ENCODE measurements at places on chromosomes 5 and 9.

GRCh38 chr9:70488098-70488792 lies 73.8 kb upstream of the KLF9 start:
- DNase-seq = no peak

DNA sequence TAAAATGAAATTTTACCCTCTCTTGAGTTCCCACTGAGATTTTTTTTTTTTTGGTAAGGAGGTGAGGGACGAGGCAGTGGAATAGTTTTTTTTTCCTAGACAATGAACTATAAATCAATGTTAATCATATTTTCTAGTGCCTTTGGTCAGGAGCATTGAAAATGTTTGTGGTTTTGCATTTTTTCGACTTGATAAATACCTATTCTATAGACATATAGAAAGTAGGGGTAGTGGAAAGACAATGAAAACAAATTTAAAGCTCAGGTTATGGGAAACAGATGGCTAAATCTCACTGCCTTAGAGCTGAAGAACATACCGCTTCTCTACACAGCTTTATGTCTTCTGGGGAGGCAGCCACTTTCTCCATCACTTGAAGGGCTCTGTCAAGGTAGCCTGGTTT lies 94.3 kb downstream of the MRPS27 start:
- DNase-seq = no peak

- DNase-seq = no peak
These were observed 91.0 kb upstream of the ALDH1B1 start for GRCh38 chr9:38301376-38302106.

- DNase-seq = peak; percentile 82
These were observed 48.8 kb downstream of the KCNIP1 start for GRCh38 chr5:170552621-170553115.

DNA sequence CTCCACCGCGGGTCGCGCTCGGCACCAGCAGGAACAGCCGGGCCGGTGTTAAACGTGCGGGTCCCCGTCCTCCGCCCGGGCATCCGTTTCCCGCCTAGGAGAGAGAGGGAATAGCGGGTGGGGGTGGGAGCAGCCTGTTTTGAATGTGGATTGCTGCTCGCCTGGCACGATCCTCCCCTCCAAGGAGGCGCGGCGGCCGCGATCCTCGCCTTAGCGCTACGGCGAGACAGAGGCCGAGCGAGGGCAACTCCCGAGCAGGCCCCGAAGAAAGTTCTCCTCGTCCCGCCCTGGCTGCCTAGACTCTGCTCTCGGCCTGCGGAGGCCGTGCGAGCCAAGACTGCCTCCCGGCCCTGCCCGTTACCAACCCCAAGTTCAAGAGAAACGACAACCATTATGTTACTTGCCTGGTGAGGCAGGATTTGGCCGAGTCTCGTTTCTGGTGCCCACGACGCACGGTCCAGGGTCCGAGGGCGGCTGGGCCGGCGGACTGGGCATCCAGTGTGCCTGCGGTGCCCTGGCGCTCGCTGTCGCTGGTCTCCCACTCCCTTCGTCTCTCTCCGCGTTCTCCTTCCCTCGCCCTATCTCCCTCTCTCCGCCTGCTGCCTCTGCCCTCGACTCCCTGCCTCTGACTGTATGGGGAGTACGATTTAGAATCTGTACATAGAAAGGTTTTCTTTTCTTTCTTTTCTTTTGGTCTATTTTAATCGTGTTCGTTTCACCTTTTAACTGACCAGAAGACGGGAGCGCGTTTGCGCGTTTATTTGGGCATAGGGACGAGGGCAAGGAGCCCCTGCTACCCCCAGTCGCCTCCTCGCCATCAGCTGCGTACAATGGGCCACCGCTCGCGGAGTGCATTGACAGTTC lies 724 bp downstream of the NR2F1-AS1 start:
- DNase-seq = peak; percentile 49

- DNase-seq = no peak
These were observed 586.4 kb downstream of the HTR1A start for GRCh38 chr5:63375851-63376250.

- no peak for DNase-seq
These were observed 126.5 kb downstream of the MRPS30 start for GRCh38 chr5:44935262-44935661.

DNA sequence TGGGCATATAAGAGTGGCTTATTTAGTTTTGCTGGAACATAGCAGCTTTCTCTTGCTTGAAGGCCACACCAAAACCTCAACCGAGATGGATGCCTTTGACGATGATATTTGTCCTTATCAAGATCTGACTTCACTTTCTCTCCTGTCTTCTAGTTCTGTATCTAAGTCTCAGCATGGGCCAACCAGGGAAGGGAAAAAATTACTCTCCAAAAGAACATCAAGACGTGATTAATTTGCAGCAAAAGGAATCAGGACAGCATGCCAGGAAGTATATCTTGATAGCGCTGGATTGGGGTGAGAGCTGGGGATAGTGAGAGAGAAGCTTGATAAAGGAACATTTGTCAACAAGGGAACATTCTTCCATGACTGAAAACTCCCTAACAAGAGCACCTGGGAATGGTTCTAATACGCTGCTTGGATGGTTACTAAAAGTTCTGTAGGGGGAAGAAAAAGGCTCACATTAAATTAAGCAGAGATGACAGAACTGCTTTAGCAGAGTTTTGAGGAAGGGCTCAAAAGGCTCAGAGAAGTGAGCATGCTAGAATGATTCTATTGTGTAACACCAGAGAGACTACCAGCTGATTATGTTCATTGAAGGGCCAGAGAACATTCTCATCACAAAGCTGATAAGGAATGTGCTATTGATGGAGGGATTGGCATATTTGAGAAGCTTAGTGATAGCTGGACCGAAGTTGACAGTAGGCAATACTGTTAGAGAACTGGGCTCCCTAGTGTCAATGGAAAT lies 21.6 kb upstream of the ANXA1 start:
- no peak for DNase-seq

GRCh38 chr5:93665648-93666047 lies 75.8 kb downstream of the POU5F2 start:
- DNase-seq = no peak

- no peak for DNase-seq
These were observed 353 bp upstream of the PAX5 start for GRCh38 chr9:37034305-37034937.

DNA sequence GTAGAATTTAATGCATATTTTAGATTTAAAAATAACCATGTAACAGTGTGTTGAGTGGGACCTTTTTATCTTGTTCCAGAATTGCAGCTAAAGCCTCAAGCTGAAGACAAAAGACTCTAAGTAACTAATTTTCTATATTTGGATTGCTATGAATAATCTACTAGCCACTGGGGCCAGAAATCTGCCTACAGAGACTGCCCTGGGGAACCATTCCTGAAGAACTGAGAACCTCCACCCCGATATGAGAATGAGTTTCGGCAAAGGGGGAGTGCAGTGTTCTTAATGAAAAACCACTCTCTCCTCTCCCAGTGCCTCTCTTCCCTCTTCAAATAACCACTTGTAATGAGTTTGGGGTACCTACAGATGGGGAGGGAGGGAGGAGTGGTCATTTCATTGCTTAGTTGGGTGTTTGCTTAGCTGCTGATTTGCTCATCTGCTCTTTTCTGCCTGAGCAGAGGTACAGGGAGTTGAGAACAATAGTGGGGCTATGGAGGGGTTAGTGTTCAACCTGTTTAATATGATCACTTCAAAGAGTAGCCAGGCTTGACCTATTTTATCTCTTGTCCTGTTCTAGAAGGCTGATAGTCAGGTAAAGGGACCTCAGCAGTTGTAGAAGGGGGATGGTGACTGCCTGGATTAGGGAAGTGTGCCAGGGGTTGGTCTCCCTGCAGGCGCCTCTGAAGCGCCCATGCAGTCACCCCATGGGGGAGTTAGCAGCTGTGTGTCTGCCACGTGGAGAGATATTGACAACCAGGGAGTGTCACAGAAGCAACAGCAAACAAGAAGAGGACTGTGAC lies 47.7 kb downstream of the ATG10 start:
- no peak for DNase-seq

- no peak for DNase-seq
These were observed 8.0 kb downstream of the TCF7 start for GRCh38 chr5:134122530-134122929.

GRCh38 chr9:95181226-95181818 lies 136.2 kb downstream of the FANCC start:
- peak; percentile 19 for DNase-seq

- no peak for DNase-seq
These were observed 25.9 kb upstream of the TXN start for GRCh38 chr9:110282018-110282738.

GRCh38 chr5:177116631-177117373 lies 16.8 kb upstream of the NSD1 start:
- DNase-seq = peak; percentile 80

GRCh38 chr5:55850839-55851674 lies at the start of gene IL31RA:
IL31RA (plus strand) TSS chr5:55851357; CDS start chr5:55851571, 214 bp downstream.
- peak; percentile 89 for DNase-seq

DNA sequence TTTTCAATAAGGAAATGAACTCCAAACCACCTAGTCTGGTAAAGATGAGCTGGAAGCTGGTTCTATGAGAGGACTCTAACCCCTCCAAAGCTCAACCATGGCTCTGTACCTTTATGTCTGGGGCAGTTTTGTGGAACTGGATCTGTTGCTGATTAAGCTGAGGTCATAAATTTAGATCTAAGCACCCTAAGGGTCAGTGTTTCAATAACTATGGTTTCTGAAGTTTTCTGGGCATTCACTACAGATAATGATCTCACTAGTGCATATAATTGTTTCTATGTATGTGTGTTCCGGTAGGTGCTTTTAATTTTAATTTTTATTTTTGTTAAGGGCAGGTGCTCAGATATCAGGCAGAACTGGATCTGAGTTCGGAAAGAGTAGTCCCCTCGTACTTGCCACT lies 258.7 kb upstream of the PANK3 start:
- DNase-seq = no peak

DNA sequence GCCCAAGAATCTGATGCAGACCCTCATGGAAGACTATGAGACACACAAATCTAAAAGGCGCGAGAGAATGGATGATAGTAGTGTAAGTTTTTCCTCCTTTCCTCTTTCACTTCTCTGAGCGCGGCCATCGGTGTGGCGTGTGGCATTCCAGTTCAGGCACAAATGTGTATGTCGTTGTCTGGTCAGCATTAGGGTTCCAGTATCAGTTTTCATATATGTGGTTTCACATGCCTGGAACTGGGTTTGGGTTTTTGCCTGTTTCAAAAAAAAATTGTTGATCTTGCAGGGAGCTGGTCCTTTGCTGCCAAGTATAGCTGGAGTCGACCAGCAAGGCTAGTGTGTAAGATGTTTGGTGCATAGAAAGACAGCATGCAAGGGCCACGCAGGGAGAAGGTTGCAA lies 51.5 kb downstream of the C9orf152 start:
- DNase-seq = no peak

GRCh38 chr9:22056402-22056801 lies 47.3 kb upstream of the CDKN2B start:
- DNase-seq = no peak

All from fibroblast of mammary gland (primary cell).